ENCODE measurements at places on chromosomes 7 and 10.

DNA sequence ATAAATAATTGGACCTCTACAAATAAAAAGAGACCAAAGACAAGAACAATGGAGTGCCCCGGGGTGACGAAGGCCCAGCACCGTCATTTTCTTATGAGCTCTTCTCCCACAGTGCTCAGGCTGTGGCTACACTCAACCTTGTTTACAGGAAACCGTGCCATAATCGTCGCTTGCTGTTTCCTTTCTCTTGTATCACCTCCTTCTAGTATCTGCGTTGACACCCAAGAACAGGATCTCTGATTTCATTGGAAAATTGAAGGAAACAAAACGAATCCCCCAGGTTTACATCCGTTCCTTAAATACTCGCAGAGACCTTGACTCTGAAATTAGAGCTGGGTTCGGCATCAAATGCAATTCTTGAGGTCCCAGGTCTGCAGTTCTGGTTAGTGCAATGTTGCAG lies 1.7 kb upstream of the IGFBP3 start:
- no peak for DNase-seq

DNA sequence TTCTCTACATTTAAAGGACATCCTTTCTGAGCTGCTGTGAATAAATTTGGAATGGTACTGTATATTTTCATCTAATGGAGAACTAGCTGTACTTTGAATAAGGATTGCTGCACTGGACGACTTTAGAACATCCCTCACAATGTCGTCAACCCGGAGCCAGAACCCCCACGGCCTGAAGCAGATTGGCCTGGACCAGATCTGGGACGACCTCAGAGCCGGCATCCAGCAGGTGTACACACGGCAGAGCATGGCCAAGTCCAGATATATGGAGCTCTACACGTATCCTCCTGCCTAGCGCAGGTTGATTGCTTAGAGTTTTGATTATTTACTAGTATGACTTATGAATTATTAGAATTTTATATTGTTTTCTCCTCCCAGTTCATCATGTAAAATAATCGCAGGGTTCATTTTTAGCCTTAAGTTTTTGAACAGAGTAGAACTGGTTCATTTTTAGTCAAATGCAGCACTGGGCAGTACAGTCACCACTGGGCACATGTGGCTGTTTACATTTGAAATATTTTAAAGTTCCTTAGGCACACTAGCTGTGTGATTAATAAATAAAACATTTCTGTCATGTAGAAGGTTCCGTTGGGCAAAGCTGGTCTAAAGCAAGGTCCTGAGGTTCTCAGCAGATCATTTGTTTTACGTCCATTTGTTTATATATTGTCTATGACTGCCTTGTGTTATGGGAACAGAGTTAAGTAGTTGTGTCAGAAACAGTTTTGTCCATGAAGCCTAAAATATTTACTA lies 31.5 kb downstream of the CUL1 start:
- no peak for DNase-seq

- no peak for DNase-seq
Measured at GRCh38 chr7:98995111-98995510, 116.8 kb downstream of the TRRAP start.

GRCh38 chr7:141700848-141701371 lies 1.1 kb downstream of the DENND11 start:
- no peak for DNase-seq

DNA sequence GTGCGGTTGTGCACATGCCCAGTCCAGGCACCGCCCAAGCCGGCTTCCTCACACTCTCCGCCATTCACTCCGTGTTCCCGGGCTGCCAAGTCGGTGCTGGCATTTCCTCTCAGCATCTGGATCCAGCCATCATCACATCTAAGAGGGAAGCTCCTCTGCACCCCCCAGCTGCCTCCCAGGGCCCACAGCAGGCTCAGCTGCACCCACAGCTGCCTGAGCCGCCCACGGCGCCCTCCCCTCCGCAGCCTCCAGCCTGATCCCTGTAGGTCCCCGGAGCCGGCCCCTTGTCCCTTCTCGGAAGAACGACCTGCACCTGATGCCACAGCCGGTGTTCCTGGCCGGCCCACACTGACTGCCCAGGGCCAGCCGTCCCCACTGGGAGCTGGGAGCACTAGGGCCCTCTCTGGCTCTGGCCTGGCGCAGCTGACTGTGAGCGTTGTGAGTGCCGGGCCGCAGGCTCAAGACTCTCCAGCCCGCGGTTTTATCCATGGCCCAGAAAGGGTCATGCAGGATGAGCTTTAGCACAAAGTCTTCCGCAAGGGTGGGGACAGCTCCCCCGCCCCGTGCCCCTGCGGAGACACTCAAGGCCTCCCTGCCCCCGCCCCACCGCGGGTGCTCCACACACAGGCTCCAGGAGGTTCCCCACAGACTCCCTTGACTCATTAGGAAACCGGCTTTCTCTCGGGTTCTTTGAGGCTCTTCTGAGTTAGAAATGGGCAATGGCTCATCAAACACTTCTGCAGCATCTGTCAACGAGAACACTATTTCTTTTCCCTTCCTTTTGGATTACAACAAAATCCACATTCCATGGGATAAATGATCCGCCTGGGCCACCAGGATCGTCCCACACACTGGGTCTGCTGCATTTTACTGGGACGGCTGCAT lies 31.2 kb downstream of the CFAP46 start:
- DNase-seq, result no peak

DNA sequence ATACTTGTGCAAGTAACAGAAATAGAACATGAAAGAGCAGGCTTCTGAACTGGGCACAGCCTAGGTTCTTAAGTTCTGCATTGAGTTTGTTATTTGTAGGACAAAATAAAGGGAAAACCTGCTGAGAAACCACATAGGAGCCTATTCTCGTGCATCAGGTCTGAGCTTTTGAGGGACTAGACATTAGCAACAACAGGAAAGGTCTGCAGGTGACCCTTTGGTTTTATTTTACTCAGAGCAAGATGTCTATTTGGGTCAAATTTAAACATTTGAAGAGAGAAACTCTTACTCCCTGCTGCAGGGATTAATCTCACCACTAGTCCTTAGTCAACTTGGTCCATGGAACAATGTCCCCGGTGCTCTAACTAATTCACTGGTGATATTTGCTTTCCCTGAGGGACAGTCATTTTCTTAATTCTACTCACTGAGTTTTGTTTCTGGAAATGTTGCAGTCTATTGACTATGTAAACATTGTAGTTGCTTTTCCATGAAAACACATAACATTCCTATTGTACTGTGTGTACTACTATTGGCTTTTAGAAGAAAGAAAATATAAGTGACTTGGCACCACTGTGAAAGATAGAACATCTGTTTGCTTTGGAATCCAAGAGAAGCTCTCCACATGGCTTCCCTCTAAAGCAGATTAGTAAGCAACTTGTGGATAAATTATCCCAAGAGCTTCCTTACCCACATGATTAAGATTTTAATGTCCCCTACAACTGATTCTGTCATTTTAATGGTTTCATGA lies 108.2 kb downstream of the CHRM2 start:
- DNase-seq, result no peak

GRCh38 chr10:110212119-110213006 lies 5.0 kb downstream of the MXI1 start:
- DNase-seq, result no peak

DNA sequence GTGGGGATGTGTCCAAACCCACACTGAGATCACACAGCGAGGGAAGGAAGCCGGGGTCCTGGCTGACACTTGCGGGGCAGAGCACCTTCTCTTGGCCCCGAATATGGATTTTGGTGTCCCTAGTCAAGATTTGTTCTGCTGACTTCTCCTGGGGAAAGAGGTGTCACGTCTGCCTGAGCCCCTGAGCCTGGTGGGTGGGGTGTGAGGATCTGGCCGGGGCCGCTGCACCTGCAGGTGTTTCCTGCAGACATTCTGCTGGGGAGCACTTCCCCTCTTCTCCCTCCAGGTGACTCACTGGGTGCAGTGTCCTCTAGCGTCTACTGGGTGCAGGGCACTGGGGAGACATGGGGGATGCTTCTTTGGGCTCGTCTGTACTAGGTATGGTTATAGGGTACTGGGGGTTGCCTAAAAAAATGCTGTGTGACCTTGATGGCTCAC lies 99.2 kb downstream of the GRK5 start:
- DNase-seq, result peak; percentile 36

GRCh38 chr10:28331066-28331465 lies 28.2 kb upstream of the MPP7 start:
- no peak for DNase-seq

DNA sequence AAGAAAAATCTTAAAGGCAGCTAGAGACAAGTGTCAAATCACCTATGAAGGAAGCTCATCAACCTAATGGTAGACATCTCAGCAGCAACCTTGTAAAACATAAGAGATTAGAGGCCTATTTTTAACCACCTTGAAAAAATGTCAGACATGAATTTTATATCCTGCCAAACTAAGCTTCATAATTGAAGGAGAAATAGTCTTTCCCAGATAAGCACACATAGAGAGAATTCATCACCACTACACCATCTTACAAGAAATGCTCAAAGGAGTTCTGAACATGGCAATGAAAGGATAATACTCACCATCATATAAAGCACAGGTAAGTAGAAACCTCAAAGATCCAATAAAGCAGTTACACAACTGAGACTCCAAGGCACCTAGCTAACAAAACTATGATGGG lies 156.5 kb downstream of the ZEB1 start:
- DNase-seq, result no peak

GRCh38 chr7:132328047-132328620 lies 248.1 kb downstream of the PLXNA4 start:
- no peak for DNase-seq

- DNase-seq, result no peak
Measured at GRCh38 chr7:155798673-155799439, 13.4 kb downstream of the SHH start.

DNA sequence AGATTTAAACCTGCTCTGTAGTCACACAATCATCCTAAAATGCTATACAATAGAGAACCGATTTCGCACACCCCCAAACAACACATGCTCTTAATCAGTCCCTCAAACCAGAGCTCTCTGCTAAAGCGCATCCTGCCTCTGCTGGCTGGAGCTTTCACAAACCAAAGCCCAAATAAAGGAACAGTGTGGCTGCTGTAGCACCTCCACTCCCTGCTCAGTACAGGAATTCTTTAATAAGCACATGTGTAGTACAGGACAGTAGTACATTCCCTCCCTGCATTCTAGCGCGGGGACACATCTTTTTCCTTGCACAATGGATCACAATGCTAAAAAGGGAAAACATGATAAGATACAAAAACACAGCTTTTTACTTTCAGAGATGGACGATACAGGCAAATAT lies 684.6 kb downstream of the MAGI2 start:
- no peak for DNase-seq

GRCh38 chr7:80255656-80256055 lies 121.0 kb downstream of the GNAI1 start:
- DNase-seq, result no peak

GRCh38 chr7:139084709-139085108 lies 24.8 kb downstream of the ZC3HAV1 start:
- DNase-seq, result no peak

DNA sequence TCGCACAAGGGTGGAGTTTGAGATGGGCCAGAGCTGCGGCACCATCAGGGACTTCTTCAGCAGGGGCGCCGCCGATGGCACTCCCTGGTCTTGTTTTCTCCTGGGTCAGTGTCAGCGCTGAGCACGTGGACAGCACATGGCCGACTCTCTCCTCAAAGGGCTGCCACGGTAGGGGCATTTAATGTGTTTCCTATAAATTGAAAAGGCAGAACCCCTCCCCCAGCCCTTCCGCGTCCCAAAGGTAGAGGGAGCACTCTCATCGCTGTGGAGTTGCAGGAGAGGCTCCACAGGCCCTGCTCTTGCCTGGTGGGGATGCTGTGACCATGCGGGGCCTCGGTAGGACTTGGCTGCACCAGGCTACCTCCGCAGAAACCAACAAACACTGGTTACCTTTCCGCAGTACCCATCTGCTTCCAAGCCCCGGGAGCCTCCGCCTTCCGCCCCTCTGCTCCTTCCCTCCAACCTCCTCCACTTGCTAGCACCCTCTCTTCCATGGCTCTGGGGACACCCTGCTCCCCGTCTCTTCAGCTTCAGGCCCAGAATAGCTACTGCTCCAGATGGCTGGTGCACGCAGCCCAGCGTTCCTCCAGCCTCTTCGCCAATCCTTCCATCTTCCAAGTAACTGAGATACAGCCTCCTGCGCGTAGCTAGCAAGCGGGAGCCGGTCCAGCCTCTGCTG lies 166.3 kb upstream of the ADCY1 start:
- no peak for DNase-seq

- DNase-seq, result no peak
Measured at GRCh38 chr10:137031-137430, 1.8 kb downstream of the ZMYND11 start.

- DNase-seq, result no peak
Measured at GRCh38 chr10:115745943-115746342, 527.1 kb downstream of the GFRA1 start.

DNA sequence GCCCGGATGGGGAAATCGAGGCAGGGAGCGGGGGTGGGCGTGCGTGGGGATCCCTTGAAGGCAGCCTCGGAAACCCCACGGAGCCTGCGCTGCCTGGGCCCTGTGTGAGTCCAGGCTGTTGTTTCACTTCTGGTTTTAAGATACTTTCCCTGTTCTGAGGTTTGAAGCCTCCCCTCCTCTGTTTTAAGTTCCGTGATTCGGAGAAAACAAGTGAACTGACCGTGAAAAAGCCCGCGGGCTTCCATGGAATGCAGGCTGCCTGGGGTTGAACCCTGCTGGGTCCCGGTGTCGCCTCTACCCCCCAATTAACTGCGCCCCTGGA lies 401 bp downstream of the LRRC27 start:
- DNase-seq, result no peak

GRCh38 chr7:12584930-12585329 lies 14.4 kb downstream of the SCIN start:
- DNase-seq, result no peak

DNA sequence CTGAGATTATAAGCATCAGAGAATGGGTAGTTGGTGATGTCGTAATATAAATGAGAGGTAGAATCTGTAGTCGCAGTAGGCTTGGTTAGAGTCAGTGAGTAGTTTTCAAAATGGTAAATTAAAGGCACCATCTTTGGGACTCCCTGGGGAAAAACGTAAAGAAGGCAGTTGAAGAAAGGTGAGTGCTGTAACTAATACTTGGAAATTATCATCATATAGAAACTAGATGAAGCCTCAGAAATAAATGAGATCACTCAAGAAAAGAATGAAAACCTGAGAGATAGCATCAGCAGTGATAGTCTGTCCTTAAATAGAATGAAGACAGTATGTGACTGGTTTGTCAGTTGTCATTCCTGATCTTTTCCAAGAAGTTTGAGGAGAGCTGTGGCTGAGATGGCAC lies 23.8 kb downstream of the PALS2 start:
- DNase-seq, result no peak

DNA sequence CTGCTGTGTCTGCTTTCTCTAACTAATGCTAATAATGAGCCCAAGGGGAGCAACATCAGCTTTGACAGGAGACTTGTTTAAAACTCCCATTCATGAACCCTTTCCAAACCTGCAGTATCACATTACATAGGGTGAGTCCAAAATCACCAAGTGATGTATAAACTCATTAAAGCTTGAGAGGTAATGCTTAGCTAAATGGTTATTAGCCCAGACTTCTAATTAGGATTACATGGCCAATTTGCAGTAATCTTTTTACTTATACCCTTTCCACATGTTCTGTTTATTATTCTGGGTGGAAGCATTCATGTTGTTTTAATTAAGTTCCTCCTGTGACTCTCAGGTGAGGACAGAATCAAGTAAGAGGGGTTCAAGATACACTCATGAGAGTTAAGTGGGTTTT lies 17.5 kb downstream of the ZNF138 start:
- no peak for DNase-seq

- no peak for DNase-seq
Measured at GRCh38 chr10:70118196-70118595, 14.4 kb downstream of the AIFM2 start.

- DNase-seq, result no peak
Measured at GRCh38 chr7:65269150-65269856, 104.4 kb upstream of the ZNF92 start.
